HCEC 1CT (cell line): ENCODE measurements at places on chromosomes 12 and 14.
A peak's percentile ranks its signal among the peaks of the same experiment; 100 is the strongest.

DNA sequence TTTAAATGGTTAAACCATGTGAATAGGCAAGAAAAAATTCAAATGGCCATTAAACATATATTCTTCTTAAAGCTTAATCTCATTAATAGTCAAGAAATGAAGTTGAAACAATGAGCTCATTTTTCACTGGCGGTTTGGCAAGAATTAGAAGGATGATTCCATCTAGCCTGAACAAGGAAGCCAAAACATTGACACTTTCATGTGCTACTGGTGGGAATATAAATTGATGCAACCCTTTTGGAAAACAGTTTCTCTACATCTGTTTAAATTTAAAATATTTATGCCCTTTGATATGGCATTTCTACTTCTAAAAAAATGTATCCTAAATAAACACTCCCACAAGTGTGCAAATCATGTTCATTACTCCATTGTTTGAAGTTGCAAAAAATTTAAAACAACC is 174.7 kb upstream of the HIF1A start:
- DNase-seq = peak; percentile 48

DNA sequence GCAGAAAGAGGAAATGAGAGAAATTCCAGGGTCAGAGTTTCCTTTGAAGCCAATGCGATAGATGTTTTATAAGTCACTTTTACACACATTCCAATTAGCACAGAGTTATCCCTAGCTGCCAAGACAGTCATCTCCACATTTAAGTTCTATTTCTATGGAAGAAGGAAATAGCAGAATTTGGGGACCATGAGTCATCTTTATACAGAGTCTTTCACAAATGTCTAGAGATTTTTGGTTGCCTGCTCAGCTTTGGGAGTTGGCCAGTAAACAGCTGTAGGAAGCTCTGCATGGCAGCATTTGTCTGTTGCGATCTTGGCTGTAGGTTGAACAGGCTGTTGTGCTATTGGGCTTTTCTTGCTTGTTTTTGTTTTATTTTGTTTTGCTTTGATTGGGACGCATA is 884.3 kb downstream of the GALC start:
- peak; percentile 85 for DNase-seq

GRCh38 chr12:27623645-27624044 is 72.6 kb upstream of the REP15 start:
- DNase-seq = no peak

DNA sequence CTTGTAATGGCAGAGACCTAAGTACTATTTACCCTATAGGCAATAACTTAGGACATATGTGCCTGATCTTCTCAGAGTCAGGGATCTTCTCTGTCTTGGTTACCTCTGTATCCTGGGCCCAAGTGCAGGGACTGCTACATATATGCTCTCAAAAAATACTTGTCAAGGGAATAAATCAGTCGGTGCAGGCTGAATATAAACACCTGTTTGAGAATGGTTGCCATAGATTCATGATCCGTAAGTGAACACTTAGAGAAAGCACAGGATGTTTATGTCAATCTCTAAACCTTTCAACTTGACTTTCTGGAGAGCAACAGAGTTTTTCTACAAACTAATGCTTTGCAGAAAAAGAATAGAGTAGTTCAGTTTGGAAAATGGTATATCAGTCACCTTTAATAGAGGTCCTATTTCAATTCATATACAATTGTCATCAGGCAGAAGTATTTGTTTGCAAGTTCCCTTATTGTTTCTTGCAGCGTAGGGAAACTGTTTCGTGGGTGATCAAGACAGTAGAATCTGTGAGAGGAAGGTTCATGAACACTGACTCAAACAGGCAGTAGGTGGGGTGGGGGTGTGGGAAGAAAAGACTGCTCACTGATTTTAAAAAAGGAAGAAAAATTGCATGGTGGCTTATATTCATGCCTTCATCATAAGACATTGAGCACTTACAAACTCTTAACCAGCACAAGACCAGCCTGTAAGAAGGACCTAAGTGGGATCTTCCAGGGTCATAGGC is 6.0 kb upstream of the UBE2N start:
- no peak for DNase-seq

GRCh38 chr12:80195074-80195726 is 95.9 kb downstream of the OTOGL start:
- DNase-seq = peak; percentile 69

- DNase-seq = no peak
Observed at GRCh38 chr12:2391740-2392331, 339.0 kb downstream of the CACNA1C start.

DNA sequence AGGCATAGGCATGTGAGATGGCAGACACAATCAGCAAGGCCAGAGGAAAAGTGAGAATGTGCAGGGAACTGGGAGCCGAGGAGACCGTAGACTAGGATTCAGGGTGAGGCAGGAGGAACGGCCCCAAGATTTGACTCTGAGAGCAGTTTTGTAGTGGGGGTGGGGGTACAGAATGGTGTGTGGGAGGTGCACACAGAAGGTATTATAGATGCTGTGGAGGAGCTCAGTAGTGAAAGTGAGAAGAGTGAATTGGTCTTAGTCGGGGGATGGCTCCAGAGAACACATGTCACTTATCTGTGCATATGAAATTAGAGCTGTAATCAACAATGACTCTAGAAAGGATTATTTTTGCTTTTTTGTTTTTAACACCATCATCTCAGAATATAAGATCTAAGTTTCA is 11.9 kb downstream of the ZNF664 start:
- DNase-seq = no peak

GRCh38 chr12:107064243-107064642 is 29.1 kb downstream of the CRY1 start:
- DNase-seq = no peak

DNA sequence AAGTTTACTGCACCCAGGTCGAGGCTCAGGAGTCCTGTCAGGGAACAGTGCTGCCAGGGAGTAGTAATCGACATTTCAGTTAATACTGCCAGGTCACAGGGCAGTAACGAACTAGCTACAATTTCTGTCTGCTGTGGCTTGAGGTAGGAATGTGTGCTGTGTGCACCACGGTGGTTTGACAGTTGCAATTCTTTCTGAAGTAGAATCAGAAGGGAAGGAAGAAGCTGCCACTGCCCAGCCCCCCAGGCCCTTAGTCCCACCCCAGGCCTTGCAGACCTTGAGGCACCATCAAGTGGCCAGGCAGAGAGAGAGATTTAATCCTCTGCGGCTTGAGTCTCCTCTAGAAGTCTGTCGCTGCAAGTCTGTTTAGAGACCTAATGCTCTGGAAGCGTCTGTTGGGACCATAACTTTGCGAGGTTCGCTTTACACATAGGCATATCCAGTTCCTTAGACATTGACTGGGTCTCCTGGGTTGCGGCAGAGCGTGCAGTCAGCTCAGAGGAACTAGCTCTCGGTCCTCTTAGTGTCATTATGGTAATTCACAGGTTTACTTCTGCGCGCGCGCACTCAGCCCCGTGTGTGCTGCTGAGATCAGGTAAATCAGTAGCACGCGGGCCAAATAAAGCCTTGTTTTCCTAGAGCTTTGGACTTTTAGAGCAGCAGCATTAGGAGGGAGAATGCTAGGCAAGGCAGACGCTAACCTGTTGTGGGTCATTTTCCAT is 9.8 kb downstream of the NKX2-1 start:
- no peak for DNase-seq

DNA sequence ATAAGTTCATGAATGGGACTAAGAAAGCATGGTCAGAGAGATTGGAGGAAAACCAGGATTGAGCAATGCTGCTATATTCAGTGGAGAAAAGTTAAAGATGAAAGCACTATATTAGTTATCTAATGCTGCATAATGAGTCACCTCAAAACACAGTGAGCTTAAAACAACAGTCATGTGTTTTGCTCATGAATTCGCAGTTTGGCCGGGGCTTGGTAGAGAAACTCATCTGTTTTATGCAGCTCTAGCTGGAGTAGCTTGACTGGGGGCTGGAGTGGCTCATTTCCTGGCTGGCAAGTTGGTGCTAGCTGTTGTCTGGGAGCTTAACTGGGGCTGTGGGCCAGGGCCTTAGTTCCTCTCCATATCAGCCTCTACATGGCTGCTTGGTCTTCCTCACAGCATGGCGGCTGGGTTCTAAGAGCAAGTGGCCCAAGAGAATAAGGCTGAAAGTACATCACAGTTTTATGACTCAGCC is 90.1 kb downstream of the ADCK1 start:
- peak; percentile 80 for DNase-seq

DNA sequence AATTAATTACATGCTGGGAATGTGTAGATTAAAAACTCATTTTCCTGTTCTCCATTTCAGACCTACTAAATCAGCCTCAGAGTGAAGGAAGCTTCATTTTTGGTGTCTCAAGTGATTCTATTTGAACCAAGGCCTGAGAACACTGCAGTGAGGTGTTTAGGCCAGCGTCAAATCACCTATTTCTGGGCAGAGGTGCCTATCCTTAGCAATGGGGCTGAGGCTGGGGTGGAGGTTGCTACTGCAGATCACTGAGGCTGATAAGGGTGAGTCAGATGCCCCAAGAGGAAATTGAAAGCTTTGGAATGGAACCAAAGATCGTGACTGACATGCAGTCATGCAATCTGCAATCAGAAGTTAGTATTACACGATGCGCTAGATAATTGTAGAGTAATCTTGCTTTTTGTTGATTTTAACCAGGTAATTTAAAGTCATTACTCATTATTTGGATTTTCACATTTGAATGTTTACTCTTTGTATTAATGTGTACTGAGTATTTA is 4.4 kb downstream of the TXNRD1 start:
- peak; percentile 79 for DNase-seq

GRCh38 chr14:21042918-21043317 is 756 bp downstream of the RNASE7 start:
- no peak for DNase-seq

- DNase-seq = no peak
Observed at GRCh38 chr12:115255962-115256361, 572.0 kb upstream of the TBX3 start.

DNA sequence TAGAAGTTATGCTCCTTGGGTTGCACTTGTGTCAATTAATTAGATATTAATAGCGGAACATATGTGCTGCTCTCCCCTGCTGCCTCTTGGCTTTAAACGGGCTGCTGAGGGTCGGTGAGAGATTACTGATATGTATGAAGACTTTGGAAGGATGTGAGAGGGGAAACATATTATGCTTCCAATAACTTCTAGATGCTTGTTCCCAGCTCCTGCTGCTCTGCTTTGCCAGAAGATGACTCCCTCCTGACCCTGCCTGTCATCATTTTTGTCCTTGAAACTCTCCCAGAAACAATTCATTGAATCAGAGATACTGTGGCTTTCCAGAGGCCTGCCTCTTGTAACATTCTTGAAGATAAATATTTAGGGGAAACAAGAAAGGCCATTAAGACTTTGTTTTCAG is 300.1 kb upstream of the STXBP6 start:
- DNase-seq = no peak

- no peak for DNase-seq
Observed at GRCh38 chr12:123634142-123634561, 523 bp downstream of the GTF2H3 start.

- DNase-seq = no peak
Observed at GRCh38 chr12:67884596-67884995, 104.7 kb upstream of the IFNG-AS1 start.

DNA sequence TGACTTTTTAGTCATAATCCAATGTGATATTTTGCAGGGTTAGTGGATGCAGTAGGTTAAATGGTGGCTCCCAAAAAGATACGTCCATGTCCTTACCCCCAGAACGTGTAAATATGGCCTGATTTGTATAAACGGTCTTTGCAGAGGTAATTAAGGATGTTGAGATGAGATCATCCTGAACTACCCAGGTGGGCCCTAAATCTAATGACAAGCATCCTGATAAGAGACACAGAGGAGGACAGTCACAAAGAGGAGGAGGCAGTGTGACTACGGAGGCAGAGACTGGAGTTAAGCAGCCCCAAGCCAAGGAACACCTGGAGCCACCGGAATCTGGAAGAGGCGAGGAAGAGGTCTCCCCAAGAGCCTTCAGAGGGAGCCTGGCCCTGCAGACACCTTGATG is 293.4 kb downstream of the ZFP36L1 start:
- DNase-seq = no peak

- no peak for DNase-seq
Observed at GRCh38 chr12:110807640-110808039, 39.1 kb upstream of the CCDC63 start.

DNA sequence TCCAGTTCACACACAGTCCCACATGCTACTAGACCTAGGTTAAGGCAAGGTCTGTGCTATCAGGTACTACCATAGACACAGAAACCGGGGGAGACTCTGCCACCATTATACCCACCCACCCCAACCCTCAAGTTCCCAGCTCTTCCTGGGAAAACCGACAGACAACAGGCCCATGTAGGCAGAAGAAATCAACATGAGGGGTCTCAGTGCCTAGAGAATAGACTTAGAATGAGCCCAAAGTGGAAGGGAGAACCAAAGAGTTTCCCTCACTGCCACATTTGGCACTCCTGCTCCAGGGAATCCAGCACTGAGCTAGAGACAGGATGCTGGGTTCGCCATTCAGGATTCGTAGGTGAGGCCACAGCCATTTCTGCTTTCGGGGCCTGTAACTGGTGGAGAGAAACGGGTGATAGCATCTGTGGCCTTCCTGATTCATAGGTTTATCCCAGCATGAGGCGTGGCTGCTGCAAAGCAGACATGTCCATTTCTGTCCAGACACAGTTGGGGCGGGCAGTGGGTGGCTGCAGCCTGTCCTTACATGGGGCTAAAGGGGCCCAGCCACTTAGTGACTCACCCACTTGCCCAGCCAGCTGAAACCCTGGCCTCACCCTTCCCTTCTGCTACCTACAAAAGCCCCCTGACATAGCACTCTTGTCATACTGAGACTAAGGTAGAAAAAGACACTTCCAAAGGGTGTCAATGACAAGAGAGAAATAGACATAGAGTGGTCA is 69.4 kb downstream of the IRF2BPL start:
- peak; percentile 18 for DNase-seq

GRCh38 chr12:74988156-74988555 is 221.5 kb downstream of the KCNC2 start:
- DNase-seq = no peak

DNA sequence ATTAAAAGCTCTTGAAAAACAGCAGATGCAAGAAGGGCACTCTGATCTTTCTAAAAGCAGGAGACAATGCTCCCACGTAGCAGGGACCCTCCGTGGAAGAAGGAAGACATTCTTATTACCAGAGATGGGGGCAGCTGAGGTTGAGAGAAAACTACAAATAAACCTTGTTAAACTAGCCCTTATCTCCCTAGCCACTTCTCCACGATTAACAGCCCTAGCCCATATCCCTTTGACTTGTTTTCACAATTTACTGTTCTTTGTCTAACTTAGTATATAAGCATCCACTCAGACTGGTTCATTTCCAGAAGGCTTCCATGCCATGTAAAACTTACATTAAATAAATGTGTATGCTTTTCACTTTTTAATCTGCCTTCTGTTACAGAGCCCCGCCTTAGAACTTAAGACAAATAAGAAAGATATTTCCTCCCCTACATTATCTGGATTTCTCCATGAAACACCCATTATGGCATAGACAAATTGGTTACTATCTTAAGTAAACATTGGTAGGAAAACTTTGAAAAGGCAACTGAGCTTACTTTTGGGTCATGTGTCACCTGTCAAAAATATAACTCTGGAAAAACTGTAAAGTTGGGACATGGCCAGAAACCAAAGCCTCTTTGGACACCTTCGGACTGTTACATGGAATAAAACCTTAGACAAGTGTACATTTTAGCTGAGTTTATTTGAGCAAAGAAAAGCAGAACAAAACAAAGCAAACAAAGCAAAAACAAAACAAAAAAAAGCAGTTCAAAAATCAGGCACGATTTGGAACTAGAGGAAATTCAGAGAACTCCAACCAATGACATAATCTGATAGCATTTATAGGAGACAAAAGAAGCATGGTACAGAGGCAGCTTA is 4.9 kb upstream of the RNASE1 start:
- no peak for DNase-seq
